H7 (cell line): ENCODE measurements at places on chromosomes 1 and 21. TPM values are rescaled to one million over a fixed set of nuclear protein-coding genes. Genes with fewer than 3 reads are reported as not detected.

GRCh38 chr1:231927431-231927830 is 300.8 kb downstream of the DISC1 start:
- DNase-seq, result no peak

The TNFRSF8 gene
- total RNA-seq, result 14.6 and 16.0 TPM in 2 replicates

The RAD54L gene
- 42.2 and 46.7 TPM in 2 replicates for total RNA-seq

DNA sequence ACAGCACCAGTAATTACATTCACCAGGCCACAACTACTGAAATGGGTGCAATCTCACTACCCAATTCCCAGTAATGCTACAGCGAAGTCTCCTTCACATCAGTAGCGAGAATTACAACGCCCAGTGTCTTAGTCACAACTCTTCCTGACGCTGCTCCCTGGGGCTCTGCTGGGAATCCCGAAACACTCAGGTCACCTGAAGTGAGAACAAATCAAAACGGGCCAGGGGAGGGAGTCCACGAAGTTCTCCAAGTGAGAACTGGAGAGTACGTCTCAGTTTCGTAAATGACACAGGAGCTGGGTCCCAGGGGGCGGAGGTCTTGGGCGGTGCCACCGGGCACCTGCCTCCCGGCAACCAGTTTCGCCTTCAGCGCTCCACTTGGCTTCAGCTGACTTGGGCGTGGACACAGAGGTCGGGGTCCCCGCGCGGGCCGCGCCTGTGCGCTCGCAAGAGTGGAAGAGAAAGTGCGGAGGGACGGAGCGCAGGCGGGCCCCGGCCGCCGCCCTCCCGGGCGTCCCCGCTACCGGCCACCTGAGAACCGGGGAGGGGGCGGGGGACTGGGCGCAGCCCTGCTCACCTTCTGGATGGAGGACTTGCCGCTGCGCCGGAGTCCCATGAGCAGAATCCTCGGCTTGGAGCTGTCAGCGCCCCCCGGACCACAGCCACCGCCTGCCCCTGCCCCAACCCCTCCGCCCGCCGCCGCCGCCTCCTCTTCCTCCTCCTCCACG is 575 bp downstream of the RRAGC start:
- peak; percentile 82 for DNase-seq

DNA sequence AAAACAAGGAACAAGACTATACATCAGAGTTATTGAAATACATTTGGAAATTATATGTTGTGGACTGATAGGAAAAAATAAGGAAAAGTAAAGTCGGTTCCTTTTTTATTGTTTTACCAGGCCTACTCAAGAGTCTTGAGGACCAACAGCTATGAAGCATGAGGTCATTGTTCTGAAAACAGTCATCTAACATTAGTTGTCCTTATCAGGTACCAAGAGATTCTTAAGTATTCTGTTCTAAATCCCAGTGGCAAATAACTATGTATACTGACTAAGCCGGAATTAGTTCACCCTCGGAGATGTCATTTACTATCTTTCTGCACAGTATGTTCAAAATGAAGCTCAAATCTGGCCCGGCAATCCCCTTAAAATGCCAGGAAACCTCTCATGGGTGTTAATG is 585 bp downstream of the ADGRL4 start:
- no peak for DNase-seq

The HSPB7 gene
- 0.07 TPM in 1 of 2 replicates, not detected in the other for total RNA-seq

DNA sequence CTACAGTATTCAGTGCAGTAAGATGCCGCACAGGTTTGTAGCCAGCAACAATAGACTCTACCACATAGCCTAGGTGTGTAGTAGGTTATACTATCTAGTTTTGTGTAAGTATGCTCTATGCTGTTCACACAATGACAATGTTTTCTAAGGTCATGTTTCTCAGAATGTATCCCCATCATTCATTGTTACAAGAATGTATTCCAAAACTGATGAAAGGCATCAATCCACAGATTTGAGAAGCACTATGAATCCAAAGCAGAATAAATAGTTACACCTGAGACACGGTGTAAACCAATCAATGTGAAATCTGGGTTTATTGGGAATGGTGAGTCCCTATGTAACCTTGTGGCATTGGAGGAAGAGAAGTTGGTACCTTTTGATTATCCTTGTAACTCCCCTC is 54.5 kb upstream of the MARK1 start:
- DNase-seq, result no peak

- no peak for DNase-seq
Measured at GRCh38 chr1:16302709-16303627, 49.3 kb downstream of the FBXO42 start.

GRCh38 chr1:50750021-50750619 is 209.9 kb downstream of the FAF1 start:
- DNase-seq, result peak; percentile 31

The OR2L2 gene
- total RNA-seq, result not detected in 2 replicates

DNA sequence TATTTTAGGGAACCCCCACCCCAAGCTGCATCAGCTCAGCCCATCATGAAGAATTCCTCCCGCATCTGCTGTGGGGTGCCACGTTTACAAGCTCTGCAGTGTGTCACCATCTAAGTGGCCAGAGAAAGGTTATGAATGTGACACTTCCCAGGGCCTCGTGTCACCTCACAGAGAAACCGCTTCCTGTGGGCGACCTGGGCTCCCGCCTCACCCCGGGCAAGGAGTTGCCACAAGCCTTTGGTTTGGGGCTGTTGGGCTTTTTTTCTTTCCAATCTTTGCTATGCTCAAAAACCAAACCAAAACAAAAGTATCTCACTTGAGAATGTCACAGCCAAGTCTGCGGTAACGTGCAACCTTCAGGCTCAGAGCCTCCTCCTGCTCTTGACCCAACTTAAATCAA is 82.1 kb upstream of the ARHGEF16 start:
- DNase-seq, result no peak

DNA sequence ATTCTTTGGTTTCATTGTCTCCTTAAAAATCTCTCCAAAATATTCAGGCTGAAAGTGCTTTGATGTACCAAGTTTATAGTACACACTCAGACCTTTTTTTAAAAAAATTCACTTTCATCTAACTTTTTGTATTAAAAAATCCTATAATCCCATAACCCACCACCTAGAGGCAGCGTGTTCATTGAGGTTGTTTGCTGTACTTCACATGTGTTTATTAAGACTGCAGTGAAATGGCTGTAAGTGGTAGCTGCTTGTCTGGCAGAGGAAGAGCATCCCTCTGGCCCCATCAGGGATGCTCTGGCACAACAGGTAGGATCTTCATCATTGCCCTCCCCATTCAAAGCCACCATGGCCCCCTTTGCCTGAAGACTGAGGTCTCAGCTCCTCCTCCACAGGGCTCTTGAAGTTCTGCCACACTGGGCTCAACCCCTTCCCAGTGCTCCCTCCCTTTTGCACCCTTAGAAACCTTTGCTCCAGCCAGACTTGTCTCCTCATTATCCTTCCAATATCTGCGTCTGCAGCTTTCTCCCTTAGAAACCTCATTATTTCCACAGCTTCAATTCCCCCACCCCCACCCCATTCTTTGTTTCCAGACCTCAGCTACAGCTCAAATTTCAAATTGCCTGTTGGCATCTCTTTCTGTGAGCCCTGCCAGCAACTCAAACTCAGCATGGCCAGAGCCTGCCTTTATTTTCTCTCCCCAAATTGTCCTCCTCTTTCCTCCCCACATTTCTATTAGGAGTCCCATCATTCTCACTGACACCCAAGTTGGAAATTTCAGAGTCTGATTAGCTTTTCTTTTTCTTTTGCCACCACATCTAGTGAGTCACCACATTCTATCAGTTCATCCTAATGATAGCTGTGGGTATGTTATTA is 369.6 kb upstream of the USP24 start:
- DNase-seq, result peak; percentile 22

DNA sequence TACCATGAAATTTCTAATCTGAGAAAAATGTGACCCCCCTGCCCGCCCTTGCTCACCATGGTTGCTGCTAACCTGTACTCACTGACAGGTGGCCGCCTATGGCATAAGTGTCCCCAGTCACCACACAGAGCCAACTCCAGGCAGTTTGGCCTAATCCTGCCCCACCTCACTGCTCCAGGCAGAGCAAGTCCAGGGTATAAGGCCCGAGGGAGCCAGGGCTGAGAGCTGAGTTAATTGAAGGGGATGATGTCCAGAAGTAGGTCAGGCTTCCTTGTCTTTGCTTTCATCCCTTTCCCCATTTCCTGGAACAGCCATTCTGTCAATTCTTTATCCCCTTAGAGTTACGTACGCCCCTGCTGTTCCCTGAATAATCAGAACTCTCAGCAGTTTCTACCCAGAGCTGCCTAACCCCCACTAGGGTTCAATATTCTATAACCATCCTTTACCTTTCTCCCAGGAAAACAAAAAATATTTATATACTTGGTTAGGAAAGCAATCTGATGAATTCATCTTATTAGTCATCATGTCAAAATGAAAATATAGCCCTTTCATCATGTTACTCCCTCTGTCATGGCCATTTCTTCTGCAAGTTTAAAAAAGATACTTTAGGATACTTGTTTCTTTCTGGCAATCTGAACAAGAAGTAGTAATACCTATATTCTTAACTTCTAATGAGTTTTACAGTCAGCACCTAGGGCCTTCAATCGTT is 29.4 kb upstream of the CD101 start:
- no peak for DNase-seq

DNA sequence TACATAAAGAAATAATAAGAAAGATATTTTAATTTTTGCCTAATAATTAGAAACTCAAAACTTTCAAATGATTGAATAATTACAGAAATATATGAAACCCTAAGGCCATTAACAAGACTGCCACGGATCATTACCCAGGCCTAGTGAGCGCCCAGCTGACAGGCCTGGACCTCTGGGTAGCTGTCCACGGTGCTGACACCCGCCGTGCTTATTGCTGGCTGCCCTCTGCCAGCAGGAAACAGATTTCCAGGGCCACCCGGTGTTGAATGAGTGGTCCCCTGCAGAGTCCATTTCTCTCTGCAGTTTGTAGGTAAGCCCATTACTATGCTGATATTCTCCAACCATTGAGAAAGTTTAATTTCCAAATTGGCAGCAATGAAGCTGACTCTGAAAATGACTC is 254.4 kb upstream of the GJB5 start:
- DNase-seq, result peak; percentile 64

GRCh38 chr1:84700070-84700469 is 9.8 kb upstream of the SSX2IP start:
- DNase-seq, result no peak

- DNase-seq, result no peak
Measured at GRCh38 chr1:170156594-170156993, 10.8 kb downstream of the NTMT2 start.

DNA sequence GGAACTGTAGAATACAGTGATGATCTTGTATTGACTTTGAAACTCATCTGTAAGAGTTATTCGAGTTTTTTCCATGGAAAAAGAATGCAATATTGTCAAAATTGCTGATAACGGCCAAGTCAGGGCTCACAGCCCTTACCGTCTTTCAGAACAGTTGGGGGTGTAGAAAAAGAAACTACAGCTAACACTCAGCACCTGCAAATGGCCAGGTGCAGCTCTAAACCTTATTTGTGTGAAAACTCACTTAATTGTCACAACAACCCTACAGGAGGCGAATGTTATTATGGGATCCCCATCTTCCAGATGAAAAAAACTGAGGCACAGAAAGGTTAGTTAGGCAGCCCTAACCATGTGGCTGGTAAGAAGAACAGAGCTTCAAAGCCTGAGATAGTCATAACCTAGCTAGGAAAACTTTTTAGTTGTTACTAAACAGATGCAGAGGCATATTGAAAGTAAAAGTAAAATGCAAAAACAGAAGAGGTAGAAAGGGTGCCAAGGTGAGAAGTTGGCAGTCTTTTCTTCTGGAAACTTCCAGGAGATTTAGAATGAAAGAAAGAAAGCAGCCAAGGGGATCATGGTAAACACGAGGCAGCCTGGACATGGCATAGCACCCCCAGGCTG is 76.4 kb downstream of the DSCAM start:
- no peak for DNase-seq

DNA sequence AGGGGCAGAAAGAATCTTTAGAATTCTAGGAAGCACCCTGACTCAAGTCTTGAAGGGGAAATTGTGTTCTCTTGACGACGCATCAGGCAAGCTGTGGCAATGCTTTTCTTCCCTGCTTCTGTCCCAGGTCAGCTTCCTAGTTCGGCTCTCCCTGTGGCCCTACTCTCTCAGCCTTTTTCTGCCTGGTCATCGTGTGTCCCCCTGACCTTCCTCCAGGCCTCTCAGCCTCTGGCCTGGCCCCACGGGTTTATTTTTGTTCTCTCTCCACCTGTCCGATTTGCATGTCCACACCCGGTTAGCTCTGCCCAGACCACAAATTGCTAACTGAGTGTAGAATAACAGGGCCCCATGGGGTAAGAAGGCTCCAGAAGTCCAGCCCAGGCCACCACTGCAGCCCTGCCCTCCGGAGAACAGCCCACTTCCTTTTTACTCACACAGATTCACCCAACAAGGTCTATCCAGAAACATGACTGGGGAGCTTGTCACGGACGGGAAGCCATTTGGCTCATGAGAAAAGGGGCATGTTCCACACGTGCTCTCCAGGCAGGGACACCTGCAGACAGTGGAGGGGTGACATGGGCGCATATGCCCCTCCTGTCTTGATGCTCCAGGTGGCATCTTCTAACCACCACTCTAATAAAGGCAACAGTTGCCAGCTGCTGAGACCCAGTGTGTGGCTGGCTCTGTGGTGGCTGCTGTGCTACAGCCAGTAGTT is 9.8 kb downstream of the KCNN3 start:
- DNase-seq, result no peak

- DNase-seq, result peak; percentile 93
Measured at GRCh38 chr21:45541221-45542039, 810 bp downstream of the SLC19A1 start.

The SLC16A4 gene
- total RNA-seq, result 0.41 and 0.42 TPM in 2 replicates

The LRRN2 gene
- 10.9 and 20.6 TPM in 2 replicates for total RNA-seq

DNA sequence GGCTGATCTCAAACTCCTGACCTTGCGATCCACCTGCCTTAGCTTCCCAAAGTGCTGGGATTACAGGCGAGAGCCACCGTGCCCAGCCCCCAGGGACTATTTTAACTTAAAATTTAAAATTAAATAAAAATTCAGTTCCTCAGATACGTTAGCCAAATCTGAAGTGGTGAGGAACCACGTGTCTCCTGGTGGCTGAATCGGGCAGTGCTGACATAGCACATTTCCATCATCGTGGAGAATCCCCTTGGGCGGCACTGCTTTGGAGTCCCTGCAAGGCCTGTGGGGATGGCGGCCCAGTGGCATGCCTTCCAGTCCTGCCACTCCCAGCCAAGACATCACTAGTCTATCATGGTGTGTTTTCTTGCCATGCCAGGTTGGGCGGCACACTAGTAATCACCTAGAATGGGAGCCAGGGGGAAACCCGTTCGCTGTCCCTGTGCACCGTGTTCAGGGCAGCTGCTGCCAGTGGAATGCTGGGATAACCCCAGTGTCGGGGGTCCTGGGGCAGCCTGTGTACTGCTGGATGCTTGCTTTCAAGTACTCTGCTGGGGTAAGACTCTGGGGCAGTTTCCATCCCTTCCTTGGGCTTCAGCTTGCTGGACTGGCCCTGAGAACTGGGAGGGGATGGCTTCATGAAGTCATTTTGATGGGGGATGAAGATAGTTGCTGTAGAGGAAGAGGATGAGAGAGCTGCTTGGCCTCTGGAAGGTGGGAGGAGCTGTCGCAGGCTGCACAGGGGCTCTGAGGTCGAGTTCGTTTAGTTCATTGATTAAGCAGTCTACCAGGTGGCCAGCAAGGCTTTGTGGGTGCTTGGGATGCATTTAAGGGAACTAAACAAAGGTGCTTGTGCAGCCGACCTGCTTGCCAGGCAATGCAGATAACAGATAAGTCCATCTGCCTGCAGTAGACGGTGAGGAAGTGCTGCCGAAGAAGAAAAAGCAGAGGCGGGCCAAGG is 4.6 kb downstream of the ZBTB48 start:
- DNase-seq, result peak; percentile 69

- DNase-seq, result no peak
Measured at GRCh38 chr1:107536266-107536665, 395.4 kb downstream of the NTNG1 start.
